Left cardiac atrium (tissue), 4 donors: ENCODE measurements at places on chromosomes 7 and 10. TPM values are rescaled to one million over a fixed set of nuclear protein-coding genes. Genes with fewer than 3 reads are reported as not detected.

COL13A1 gene
- total RNA-seq: 6.7 TPM

LRGUK gene
- total RNA-seq: 0.24 TPM

GRCh38 chr10:127374074-127374680, 174.9 kb upstream of the NPS start:
- DNase-seq: no peak

DNA sequence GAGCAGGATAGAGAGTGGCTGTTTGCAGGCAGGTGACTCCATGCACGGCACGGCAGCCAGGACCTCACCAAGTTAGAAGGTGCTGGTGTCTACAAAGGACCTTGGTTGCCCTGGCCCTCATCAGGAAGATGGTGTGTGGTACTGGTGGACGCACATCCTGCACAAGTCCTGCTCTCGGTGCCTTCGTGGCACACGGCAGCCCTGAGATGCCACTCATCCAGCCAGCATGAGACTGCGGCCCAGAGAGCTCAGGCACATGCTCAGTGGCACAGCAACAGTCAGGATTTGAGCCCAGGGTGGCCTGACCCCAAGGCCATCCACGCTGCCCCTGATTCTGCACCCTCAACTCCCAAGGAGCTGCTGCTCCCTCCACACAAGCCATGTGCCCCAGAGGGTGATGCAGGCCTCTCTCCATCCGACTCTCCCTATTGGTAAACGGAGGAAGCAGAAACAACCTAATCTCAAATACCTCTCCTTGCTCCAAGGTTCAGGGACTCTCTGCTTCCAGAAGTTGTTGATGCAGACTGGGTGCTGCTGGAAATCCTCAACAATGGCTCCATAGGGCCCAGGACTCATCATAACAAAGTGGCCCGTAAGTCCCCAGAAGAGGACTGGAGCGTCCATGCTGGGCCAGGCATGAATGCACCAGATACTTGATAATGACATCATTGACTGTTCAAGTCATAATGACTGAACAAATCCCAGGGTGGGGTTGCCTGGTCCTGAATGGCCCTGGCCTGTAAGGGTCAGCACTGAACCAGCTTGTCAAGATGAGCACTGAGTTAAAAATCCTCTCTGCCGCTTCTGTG, 93.6 kb downstream of the ARHGAP22 start:
- DNase-seq: no peak

DNA sequence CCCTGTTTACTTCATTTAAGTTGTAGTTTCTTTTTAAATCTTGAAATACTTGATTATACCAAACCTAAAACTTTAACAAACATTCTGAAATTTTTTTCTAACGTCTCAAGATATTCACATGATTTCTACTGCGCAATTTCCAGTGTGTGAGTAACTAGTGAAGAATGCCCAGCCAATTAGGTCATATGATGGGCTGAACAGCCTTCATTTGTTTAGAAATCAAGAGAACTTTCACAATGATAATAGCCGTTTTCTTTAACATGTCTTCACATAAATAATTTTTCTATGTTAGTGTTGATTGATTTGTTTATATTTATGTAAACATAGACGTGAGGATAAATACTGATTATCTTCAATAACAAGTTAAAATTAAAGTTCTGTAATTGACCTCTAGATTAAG, 21.8 kb downstream of the STAM start:
- DNase-seq: no peak

DNA sequence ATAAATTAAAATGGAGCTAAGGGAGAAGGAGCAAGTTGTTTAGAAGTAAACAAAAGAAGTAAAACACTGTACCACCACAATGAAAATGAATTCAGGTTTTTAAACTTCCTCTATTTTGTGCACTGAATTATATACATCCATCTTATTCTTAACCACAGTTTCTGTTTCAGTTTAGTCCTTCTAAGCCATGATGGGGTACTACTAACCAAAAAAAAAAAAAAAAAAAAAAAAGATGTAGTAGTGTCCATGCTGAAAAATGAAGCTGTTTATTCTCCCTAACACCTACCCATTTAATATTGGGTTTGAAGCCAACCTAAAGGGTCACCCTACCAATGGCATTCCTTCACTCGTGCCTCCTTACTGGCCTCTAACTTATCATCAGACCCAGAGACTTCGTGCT, 3.4 kb upstream of the BMPR1A start:
- DNase-seq: no peak
